Endothelial cell (in vitro differentiated cells): ENCODE measurements at places on chromosomes 16 and 17.

GRCh38 chr17:18916816-18917500, 35.0 kb upstream of the SLC5A10 start:
- no peak for DNase-seq

DNA sequence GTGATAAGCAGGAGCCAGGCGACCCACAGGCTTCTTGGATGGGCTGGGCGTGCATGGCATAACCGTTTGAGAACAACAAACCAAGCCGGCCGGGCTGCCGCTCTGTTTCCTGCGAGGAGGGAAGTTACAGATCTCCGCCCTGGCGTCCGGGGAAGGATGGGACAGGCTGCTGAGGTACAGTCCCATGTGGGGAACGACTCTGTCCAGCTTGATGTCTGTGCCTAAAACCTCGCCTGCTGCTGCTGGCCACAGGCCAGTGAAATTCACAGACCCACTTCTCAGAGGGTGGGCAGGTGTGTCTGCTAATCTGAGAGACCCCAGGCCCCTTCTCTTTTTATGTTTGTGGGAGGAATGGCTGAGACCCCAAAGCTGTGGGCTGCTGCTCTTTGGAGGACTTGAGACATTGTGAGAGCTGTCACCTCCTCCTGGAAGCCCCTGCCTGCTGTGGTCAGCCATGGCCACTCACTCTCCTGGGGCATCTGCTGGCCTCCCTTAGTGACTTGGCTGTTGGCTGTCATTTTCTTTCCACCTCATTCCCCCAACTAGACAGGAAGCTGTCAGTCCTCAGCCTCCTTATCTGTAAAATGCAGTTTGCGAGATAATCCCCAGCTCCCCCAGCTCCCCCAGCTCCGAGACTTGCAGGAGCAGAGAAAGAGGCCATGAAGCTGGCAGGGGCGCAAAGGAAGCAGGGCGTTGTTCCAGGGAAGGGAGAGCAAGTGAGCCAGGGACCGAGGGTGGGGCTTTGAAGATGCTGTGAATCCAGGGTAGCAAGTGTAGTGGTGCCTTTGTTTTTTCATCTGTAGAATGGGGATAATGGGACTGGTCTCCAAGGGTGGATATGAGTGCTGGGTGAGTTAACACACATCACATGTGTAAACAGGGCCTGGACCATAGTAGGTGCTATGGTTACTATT, 51.0 kb downstream of the CMIP start:
- DNase-seq, result no peak

DNA sequence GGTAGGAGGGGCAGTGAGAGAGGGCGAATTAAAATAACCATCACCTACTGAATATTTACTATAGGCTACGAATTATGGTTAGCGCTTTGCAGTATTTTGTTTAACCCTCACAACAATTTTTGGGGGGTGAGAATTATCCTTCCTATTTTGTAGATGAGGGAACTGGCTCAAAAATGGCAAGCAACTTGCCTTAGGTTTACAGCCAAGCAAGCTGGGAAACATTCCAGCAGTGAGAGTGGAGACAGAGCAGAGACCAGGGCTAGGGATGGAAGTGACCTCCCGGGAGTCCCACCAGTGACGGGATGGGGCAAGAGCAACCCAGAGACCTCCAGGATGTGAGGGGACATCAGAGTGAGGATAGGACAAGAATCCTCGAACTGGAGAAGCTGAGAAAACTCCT, 352 bp upstream of the VMO1 start:
- DNase-seq, result no peak

- no peak for DNase-seq
These were observed 2.2 kb upstream of the FOXK2 start for GRCh38 chr17:82517230-82517865.

DNA sequence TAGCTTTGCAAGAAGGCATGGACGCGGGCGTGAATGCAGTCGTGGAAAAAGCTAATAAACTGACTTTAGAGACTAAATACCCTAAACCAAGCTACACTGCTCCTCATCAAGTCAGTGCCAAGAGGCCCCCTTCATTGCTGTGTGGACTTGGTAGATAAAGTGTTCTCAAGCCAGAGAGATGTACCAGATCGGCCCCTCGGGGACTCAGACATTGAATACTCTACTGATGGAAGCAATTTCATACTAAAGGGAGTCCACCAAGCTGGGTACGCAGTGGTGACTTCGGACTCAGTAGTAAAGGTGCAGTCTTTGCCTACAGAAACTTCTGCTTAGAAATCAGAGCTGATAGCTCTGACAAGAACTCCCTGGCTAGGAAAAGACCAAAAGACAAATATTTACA, 8.8 kb downstream of the POLR3K start:
- DNase-seq, result no peak

- DNase-seq, result no peak
These were observed 2.4 kb downstream of the CACNG4 start for GRCh38 chr17:66966704-66967418.

GRCh38 chr17:31845291-31845690, 13.8 kb downstream of the COPRS start:
- DNase-seq, result no peak

GRCh38 chr17:55159251-55159650, 105.5 kb upstream of the HLF start:
- DNase-seq, result no peak

GRCh38 chr16:57630407-57630797, 2.0 kb downstream of the ADGRG1 start:
- DNase-seq, result no peak

DNA sequence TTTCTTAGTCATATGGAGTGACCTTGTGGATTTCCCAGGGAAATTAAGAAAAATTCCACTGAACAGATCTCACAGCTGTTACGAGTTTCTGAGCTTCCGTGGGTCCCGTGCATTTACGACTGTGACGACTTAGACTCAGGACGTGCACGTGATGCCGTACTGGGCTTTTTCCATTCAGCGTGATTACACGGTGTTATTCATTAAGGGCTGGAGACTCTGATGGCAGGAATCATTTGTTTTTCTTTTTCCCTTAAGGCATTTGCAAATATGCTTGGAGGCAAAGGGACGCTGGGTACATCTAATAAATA, 57.2 kb downstream of the TBC1D16 start:
- no peak for DNase-seq

DNA sequence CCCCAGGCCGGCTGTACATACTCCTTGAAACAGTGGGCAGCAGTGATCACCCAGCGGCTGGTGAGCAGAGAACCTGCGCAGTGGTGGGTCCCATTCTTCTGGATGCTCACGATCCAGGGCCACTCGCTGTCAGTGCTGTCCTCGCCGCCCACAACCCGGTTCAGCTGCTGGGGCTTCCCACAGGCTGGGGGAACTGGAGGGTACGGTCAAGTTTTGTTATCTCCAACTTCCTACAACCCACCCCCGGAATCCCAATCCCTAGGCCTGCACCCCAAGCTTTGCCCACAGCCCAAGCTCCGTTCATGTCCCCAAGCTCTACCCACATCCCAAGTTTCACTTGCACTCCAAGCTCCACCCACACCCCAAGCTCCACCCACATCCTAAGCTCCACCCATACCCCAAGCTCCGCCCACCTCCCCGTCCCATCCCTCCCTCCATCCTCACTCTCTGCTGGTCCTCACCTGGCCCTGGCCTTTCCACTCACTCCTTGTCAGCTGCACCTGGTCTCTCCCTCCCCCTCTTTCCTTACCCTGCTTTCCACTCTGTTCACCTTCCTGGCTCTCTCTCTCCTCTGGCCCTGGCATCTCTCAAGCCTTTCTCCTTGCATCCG, 1.8 kb downstream of the PRSS22 start:
- no peak for DNase-seq

DNA sequence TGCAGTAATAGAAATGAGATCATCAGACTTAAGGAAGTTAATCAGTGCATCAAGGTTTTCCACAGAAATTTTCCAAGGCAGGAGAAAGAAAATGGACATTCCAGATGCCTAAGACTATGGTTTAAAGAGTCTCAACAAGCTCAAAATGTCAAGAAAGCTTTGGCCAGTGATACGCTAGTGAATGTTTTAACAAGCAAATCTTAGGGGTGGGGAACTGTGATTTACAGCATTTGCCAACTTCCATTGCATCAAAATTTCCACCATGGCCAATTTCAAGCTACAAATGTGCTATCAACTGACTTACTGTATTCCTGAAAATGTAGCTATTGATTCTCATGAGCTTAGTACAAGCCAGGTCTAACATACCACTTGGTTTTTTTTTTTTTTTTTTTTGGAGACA, 82.4 kb upstream of the CLEC3A start:
- DNase-seq, result no peak

- no peak for DNase-seq
These were observed 587.7 kb downstream of the MAF start for GRCh38 chr16:79012671-79013434.

- peak; percentile 55 for DNase-seq
These were observed 394 bp upstream of the NME4 start for GRCh38 chr16:396605-397004.

DNA sequence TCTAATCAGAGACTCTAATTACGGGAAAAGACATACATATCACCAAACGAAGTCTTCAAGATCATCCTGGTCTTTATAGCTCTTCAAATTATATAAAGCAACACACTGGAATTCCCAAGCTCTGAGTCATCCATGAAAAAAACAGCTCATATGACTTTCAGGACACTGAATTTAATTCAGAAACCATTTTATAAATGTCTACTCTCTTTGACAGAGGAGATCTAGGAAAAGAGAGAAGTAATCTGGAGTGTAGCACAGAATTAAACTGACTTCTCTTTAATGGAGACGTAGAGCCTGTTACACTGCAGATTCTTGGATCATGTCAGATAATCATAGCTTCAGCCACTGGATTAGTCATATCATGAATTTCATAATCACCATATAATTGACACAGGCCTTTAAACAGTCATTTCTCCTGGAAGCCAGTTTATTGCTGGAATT, 86.8 kb upstream of the WSB1 start:
- no peak for DNase-seq

DNA sequence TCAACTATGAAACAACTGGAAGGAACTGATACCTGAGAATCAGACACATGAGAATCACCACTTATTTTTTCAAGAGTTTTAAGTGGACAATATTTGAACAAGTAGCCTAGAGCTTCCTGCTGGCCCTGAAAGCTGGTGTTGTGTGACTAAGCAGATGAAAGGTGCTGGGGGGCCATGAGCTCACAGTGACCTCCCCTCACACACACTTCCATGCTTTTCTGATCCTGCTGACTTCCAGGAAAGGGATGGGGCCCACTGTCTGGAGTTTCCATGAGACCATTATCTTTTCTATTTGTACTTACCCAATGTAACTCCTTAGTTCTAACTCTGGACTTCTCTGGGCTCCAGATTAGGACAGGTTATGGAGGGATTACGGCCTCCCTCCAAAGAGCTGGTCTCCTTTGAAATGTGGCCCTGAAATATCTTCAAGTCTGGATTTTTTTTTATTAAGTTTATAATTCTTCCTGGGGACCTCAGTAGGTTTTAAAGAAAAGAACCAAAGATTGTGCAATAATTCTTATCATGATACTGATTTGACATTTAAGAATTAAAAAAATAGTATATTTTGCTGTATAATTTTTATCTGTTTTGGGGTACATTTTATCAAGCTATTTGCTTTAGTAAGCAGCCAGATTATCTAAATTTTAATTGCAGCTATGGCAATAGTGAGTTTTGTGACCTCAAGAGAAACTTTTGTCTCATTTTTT, 4.9 kb downstream of the CAPNS2 start:
- DNase-seq, result no peak

DNA sequence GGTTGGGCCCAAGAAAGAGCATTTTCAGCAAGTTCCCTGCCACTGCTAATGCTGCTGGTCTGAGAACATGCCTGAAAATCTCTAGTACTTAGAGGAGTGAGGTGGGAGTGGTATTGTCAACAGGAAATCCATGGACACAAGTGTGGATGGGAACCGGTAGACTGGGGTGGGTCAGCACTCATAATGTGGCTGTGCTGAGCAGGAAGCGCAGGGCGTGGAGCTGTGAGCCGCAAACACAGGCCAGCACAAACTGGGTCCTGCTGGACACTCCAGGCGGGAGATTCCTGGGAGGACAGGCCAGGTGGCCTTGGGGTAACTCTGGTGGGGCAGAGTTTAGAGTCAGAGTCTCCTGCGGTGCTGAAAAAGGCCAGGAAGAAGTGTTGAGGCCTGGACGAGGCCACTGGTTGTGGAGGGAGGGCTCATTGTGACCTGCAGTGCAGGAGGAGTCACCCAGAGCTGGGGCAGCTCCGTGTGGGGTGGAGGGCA, 62.6 kb downstream of the BANP start:
- DNase-seq, result no peak

- DNase-seq, result no peak
These were observed 57.2 kb downstream of the SOCS1 start for GRCh38 chr16:11198828-11199227.

DNA sequence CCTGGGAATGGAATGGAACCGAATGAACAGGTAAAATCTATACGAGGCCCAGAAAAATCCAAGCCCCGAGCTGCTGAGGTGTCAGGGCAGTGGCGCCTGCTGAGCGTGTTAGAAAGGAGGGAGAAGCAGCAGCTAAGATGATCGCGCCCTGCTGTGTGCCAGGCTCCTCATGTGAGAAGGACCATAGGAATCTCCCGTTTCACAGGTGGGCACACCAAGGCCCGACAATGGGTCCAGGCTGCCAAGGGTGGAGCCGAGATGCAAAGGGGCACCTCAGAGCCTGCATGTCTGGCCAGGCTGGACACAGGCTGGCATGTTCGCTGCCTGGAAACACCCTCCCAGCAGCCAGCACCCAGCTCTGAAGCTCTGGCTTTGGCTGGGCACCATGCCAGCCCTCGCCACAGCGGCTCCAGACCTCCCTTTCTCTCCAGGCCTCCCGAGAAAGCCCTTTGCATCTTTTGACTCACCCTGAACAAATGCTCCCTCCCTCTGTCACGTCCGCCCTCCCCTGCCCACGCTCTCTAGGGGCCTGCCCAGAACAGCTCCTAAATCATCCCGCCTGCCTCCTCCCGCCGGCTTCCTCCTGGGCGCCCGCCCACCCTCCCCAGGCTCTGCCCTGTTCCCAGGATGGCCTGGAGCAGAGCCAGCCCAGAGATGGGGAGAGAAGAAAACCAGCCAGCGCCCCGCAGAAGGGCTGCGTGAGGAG, 217.8 kb upstream of the GSE1 start:
- no peak for DNase-seq

GRCh38 chr16:8168016-8168415, 422.3 kb downstream of the TMEM114 start:
- no peak for DNase-seq

- DNase-seq, result no peak
These were observed 13.7 kb downstream of the GJD3 start for GRCh38 chr17:40350689-40351358.
